ENCODE measurements at places on chromosomes 3 and 15.

GRCh38 chr15:62828364-62828763 is 214.2 kb upstream of the TPM1 start:
- peak; percentile 30 for DNase-seq

- DNase-seq = no peak
Measured at GRCh38 chr3:4742359-4742758, 236.9 kb upstream of the BHLHE40 start.

DNA sequence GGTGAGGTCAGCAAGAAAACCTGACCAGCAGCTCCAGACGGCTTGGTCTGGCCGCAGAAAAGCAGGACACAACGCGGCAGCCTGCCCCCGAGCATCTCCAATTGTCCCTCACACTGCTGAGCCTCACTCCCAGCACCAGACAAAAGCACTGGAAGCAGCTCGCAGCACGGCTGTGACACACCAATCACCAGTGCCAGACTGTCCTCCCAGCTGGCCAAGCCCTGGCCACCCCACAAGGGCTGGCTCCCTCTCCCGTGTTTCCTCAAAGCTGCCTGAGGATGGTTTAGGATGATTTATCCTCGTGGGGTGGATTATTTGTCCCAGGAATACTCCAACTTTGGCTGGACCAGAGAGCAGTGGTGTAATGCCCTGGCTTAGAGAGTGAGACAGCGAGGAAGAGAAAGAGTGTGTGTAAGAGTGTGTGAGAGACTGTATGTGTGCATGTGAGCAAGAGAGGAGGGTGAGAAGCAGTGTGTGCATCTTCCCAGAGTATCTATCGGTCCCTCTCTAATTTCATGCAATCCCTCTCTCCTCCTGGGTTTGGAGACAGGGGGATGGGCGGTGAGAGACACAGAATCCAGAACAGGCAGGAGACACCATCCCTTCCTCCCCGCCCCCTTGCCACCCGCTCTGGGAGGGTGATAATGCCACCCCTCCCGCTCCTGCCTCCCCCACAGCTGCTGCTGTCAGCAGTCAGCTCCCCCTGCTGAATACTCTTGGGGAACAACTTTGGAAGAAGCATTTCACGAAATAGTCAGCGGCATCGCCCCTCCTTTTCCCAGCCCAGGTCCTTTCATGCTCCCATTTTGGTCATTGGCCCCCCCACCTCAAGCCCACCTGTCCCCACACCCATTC is 34.2 kb downstream of the SEMA5B start:
- DNase-seq = no peak

DNA sequence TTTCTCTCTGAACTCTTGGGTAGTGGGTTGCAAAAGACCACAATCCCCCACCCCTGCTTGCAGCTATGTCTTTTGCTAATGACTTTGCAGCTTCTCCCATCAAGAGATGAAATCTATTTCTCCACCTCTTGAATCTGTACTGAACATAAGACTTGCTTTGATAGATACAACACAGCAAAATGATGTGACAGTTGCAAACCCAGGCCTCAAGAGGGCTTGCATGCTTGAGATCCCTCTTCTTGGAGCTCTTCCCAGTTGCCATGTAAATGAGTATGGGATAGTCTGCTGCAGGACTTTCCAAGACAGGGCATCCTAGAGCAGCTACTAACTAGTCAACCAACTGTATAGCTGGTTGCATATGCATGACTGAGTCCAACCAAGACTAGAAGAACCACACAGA is 783.6 kb downstream of the PDCD6IP start:
- DNase-seq = no peak

- DNase-seq = no peak
Measured at GRCh38 chr15:94620632-94621031, 389.3 kb downstream of the MCTP2 start.

GRCh38 chr3:171129827-171130226 is 103.3 kb upstream of the SLC2A2 start:
- DNase-seq = no peak

DNA sequence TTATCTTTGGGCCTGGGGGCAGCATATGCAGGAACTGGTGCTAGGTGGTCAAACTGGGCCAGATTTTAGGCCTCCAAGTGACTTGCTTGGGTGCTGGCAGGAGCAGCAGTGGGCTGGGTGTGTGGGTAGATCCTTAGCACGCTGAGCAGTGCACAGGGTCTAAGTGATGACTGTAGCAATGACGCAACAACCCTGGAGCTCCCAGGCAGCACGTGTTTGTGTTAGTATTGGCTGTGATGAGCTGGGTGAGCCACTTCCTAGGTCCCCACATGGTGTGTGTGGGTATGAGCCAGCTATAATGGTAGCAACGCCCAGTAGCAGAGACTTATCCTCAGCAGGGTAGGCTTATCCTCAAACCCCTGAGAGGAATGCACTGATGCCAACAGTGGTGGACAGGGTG is 570.6 kb upstream of the ROBO1 start:
- no peak for DNase-seq

- no peak for DNase-seq
Measured at GRCh38 chr3:72341920-72342319, 506.3 kb downstream of the SHQ1 start.

DNA sequence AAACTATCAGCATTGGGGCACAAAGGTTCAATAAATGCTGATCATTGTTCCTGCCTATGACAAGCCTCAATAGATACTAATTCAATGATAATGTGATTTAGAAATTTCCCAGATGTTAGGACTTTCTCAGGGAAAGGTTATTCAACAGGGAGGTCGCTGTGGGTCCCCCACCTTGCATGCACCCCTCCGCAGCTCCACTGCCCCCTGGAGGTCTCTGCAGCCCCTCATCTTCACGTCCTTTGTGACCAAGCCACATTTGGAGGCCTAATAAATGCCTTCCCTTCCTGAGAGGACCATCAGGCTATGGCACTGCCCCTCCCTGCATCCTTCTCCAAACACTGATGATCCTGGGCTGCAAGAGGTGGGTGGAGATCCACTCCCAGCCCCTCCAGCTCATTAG is 50.2 kb downstream of the NOX5 start:
- no peak for DNase-seq

- DNase-seq = no peak
Measured at GRCh38 chr15:33209575-33210481, 15.3 kb upstream of the FMN1 start.

DNA sequence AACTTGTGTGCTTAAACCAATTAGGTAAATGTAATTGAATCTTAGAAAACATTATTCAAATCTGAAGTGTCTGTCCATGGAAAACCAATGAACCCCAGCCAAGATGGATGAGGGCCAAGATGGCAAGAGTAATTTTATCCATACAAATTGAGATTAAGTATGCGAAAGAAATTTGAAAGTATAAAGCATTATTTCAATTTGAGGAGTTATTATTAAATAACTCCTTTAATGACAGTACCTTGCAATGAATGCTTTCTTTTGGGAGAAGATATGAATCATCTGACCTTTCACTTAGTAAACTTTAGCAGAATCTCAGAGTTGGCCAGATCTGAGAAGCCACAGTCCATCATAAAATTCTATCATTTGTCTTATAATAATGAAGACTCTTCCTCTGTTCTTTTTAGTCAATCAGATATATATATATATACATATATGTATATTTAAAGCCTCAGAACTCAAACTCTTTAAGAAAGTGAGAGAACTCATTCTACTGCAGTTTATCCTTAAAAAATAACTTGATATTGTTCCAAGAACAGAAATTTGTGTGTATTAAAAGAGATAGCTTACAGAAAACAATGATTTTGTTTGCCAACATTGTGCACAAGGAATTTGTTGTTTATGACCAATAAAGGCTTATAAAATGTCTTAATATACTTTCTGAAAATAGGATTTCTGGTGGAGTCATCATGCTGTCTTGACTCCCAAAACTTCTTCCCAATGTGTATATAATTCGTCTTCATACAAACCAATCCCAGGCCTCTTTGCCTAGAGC is 434.8 kb upstream of the THBS1 start:
- no peak for DNase-seq

- peak; percentile 18 for DNase-seq
Measured at GRCh38 chr3:52176951-52177700, 20.8 kb upstream of the ALAS1 start.

- no peak for DNase-seq
Measured at GRCh38 chr3:127569160-127569559, 21.4 kb downstream of the TPRA1 start.

GRCh38 chr3:105801397-105801796 is 67.4 kb downstream of the CBLB start:
- DNase-seq = no peak

GRCh38 chr3:72238801-72239200 is 453.9 kb upstream of the PROK2 start:
- DNase-seq = no peak

- peak; percentile 54 for DNase-seq
Measured at GRCh38 chr3:114179575-114179974, 723 bp upstream of the DRD3 start.

DNA sequence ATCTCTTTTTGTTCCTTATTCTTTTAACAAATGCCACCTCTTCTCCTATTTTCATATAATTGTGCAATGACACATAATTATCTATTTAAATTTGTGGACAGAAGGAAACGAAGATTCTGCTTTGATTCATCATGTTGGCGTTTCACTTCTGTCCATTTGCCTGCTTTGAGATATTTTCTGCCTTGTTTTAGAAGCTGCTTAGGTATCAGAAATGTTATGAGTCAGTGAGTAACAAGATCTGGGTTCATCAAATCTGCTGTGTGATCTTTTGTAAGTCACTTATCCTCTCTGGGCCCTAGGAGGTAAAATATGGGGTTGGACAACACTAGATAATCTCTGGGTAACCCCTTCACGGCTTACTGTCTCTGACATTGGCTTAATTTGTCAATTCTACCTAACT is 7.3 kb upstream of the MINDY4B start:
- DNase-seq = no peak

DNA sequence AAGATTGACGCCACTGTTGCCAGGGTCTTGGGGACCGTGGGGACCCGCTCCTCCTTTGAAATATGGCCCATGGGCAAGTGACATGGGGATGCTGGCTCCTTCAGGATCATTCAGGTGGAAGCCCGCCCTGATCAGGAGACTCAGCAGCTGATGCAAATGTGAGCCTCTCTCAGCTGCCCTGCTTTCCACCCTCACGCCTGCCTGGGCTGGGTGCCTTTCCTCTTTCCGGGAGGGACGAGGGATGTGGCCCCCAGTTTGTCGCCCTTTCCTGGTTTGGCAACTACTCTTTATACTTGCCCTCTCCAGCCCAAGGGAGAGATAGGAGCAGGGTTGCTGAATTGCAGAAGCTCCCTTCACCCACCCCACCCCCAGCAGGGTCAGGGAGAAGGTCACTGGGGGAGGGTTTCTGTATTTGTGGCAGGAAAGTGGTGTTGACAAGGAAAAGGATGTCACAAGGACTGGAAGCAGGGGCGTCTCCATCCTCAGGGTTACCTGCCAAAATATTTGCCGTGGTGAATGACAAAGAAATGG is 21.8 kb downstream of the DNASE1L3 start:
- DNase-seq = no peak

- no peak for DNase-seq
Measured at GRCh38 chr15:50549326-50549725, 2.9 kb upstream of the USP50 start.

DNA sequence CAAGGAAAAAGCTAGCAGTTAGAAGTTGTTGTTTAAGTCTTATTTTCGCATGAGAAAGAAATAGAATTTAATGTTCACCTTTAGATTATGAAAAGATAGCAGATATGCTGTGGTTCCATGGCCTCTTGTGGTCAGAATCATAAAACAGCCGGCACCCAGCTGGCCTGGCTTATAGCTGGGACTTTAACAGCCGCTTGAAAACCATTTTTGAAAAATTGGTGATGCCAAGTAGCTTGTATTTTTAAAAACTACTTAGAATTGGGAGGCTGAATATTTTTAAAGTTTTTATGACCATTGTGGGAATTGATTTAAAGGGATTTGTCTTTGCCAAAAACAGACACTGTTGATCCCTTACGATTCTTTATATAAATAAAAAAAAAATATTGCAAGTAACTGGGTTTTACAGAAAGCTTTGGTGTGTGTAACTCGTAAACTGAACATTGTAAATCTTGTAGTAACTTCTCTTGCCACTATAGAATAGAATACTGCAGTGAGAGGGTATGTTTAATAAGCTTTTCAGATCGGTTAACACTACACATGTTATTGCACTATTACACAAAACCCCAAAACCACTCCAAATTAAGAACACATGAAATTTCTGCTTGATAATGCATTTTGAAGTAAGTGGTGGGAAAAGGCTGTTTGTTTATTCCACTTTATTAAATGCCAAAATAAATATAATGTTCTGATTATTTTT is 6.6 kb downstream of the ARRDC4 start:
- no peak for DNase-seq

- DNase-seq = peak; percentile 98
Measured at GRCh38 chr15:37100109-37100965, at the start of gene MEIS2. Gene MEIS2 (minus strand): TSS chr15:37100549. CDS start chr15:37099466, 1,083 bp downstream.

- no peak for DNase-seq
Measured at GRCh38 chr3:57557085-57557537, 1.0 kb downstream of the PDE12 start.

DNA sequence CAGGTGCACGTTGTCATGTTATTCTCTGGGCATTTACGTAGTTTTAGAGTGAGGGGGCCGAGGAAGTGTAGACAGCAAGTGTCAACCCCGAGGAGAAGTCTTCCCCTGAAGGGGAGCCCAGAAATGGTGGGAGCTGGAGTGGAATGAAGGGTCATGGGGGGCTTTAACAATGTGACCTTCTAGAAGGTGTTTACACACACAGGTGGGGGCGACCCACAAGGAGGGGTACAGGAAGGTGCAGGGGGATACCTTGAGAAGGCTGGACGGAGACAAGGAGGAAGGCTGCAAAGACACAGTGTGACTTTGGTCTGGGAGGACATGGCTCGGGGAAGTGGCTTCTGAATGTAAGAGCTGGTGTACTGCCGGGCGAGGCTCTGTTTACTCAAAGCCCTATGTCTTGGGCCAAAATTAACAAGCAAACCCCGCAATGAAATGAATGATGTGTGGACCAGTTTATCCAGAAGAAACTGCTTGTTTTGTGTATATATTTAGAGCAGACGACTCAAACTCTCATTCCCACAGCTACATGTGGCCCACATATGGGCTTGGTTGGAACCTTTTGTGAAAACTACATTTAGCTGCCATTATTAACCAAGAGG is 18.7 kb downstream of the TRPM1 start:
- DNase-seq = no peak

- DNase-seq = no peak
Measured at GRCh38 chr3:187804120-187804744, 59.0 kb upstream of the BCL6 start.

DNA sequence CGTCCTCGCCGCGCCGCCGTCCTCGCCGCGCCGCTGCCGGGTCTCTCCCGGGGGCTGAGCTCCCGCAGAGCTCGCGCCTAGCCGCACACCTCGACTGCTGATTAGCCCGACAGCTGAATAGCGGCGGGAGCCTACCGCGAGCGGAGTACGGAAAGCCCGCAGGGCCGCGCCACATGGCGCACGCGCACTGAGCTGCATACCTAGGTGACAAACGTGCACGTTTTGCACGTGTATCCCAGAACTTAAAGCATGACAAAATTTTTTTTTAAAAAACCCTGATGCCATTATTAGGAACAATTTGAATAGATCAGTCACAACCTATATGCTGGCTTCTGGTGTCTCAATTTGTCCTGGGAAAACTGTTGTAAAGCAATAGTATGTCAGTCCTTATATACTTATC is at the start of gene GOLGA8A:
GOLGA8A (minus strand) TSS at position 122 of the 400 bp plus-strand sequence. CDS start 48,117 bp downstream, outside the sequence.
- DNase-seq = peak; percentile 82

GRCh38 chr3:52433996-52434479 is 10.9 kb downstream of the SEMA3G start:
- no peak for DNase-seq

- DNase-seq = no peak
Measured at GRCh38 chr3:186093271-186093900, 15.5 kb downstream of the ETV5 start.

GRCh38 chr3:128730471-128730870 is 4.5 kb downstream of the RAB7A start:
- no peak for DNase-seq
